COR-L47 (cell line): ENCODE measurements at places on chromosomes 11 and 22.

DNA sequence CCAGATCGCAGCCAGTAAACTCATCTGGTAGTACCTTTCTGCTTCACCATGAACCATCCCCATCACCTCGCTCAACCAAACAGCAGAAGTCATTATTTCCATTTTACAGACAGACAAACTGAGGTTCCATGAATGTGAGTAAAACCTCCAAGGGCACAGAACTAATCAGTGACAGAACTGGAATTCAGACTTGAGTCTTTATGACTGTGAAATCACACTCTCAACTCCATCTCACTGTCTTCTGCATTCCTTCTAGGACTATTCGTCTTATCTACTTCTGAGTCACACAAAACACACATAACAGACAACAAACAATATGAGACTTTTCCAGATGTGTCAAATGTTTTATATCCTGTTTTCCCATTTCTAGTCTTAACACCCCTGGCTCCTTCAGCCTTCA is 9.3 kb upstream of the NUP50 start:
- DNase-seq = no peak

DNA sequence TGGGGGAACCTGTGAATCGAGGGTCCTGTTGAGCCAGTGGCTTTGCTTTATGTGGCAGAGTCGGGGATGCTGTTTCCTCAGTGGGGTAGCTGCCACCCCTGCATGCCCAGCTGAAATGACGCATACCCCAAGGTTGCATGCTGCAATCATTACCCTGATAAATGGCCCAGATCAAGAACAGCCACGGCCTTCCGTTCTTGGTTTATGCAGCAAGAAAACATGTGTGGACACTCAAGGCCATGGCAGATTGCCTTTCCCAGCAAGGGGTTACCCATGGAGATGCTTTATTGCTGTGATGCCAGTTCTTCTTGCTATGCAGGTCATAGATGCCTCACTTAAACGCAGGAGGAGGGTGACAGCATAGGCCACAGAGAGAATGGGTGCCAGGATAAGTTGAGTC is 14.3 kb upstream of the SREBF2 start:
- no peak for DNase-seq

GRCh38 chr22:38266120-38266519 is 6.7 kb downstream of the TMEM184B start:
- DNase-seq = no peak

GRCh38 chr11:72971192-72971967 is 157.2 kb downstream of the ATG16L2 start:
- no peak for DNase-seq

GRCh38 chr22:29128891-29129807 is 56.3 kb downstream of the KREMEN1 start:
- peak; percentile 65 for DNase-seq

DNA sequence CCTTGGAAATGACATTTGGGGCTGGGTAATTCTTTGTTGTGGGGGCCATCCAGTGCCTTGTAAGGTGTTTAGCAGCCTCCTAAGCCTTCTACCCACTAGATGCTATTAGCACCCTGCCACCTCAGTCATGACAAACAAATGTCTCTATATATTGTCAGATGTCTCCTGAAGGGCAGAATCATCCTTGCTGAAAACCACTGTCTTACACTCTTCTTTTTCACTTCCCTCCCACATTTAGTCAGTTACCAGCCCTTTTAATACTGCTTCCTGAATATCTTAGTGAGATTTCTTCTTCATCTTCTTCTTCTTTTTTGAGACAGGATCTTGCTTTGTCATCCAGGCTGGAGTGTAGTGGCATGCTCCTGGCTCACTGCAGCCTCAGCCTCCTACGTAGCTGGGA is 33.1 kb downstream of the TNRC6B start:
- DNase-seq = no peak

- DNase-seq = no peak
Observed at GRCh38 chr22:44373234-44373633, 60.5 kb upstream of the SHISAL1 start.

- DNase-seq = peak; percentile 57
Observed at GRCh38 chr22:41447435-41448188, 1.0 kb upstream of the TOB2 start.
